ENCODE measurements at places on chromosomes 4 and X.

GRCh38 chr4:16067515-16067914 is 16.3 kb downstream of the PROM1 start:
- DNase-seq, result no peak

DNA sequence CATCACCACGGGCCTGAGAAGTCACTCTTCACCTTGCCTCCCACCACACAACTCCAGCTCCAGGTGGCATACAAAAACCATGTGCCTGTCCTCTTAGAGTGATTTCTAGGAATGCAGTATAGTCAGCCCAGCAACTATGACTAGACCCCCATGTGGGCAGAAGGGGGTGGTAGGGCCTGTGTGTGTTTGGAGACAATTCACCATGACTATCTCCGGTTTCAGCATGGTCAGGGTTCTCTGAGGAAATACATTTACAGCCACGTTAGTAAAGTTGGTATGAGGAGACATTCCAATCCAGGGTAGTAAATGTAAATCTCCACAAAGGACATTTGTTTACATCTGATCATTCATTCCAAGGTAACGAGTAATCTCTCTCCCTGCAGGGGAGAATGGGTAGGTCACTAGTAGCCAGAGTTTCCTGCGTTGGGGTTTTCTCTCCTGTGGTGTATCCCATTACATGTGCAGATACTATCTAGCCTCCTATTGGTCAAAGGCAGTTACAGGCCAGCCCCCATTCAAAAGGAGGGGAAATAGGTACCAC is 4.2 kb upstream of the MTMR1 start:
- no peak for DNase-seq

GRCh38 chrX:21659320-21659719 is 1.2 kb upstream of the KLHL34 start:
- DNase-seq, result no peak

GRCh38 chr4:23278845-23279244 is 586.1 kb downstream of the GBA3 start:
- no peak for DNase-seq

- DNase-seq, result no peak
These were observed 85.2 kb downstream of the SLC16A2 start for GRCh38 chrX:74506317-74507115.

GRCh38 chrX:120242813-120243212 is 7.8 kb upstream of the ZBTB33 start:
- no peak for DNase-seq
